ENCODE measurements at places on chromosomes 6 and 20.

GRCh38 chr6:154962753-154963152 is 32.4 kb upstream of the TIAM2 start:
- DNase-seq, result no peak

DNA sequence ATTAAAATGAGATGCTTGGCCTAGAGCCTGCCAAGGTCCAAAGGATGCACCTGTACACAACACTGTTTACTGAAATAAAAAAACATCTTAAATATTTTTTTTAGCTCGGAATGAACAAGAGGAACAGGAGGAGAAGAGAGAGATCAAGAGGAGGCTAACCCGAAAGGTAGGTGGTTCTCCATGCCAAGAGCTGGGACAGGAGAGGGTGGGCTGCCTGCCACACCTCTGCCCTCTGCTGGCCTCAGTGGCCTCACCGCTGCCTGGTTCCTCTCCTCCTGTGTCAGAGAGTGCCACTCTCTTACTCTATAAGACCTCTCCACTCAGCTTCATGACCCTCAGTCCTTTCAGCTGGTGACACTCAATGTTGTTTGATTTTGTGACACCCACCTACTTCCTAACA is 50.2 kb downstream of the TBC1D7 start:
- no peak for DNase-seq

GRCh38 chr6:83424392-83425018 is 6.3 kb downstream of the ME1 start:
- DNase-seq, result no peak

DNA sequence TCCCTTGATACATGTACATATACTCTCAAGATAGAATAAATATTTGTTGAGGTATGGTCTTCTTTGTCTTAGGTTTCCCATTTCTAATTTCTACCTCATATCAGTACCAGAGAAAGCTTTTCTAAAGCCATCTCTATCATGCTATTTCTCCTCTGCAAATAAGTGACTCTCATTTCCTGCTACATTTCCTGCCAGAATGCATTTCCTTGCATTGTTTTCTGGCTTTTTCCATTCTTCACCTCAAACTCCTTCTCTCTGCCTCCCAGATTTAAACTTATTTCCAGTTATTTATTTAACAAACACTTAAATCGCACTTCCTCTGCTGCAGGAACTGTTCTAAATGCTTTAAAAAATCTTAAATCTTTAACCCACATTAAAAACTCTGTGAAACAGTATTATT is 74.4 kb upstream of the STMND1 start:
- no peak for DNase-seq

DNA sequence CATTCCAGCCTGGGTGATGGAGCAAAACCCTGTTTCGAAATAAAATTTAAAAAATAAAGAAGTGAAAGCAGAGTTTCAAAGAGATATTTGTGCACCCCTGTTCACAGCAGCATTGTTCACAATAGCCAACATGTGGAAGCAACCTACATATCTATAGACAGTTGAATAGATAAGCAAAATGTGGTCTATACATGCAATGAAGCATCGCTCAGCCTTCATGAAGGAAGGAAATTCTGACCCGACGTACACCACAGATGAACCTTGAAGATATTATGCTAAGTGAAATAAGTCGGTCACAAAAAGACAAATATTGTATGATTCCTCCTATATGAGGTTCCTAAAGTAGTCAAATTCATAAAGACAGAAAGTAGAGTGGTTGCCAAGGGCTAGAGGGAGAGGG is 6.5 kb upstream of the NCOA6 start:
- DNase-seq, result no peak

Measured in mucosa of descending colon (tissue), 3 donors.